ENCODE measurements at places on chromosomes 3 and 15.

DNA sequence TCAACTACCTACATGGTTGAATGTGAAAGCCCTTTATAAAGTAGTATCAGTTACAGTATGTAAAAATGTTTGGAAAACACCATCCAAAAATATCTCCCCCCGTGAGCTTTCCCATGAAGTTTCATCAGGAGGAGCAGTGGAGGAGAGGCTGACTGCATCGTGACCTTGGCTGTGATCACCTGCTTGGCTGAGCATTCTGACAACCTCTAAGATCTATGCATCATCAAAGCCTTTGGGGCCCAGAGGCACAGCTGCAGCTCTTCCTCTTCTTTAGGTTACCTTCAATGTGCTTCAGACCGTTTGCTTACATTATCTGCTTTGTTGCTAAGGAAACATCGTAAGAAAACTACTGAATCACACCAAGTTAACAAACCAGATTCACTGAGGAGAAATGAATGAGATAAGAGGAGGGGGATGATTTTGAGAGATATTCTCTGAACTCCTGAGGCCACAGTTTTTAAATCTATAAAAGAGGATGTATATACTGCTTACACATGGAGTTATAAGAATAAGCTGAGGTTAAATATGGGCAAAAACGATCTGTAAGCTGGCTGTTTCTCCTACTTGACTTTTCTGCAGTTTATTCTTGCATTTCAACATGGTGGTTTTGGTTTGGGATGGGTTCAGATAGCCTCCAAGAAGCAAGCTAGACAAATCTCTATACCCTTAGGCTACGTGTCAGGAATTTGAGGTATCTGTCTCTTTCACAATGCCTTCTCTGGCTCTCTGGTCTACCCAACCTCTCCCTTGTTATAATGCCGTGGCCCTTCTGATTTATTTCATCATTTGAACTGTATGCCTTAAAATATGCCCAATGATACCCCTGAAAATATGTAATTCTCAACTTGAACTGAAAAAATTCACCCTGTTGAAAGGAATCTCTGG lies 4.0 kb downstream of the GCSAM start:
- no peak overlapping the region for H3K4me3 ChIP-seq
- H3K27me3 ChIP-seq: no peaks in the 10 kb centered on the region
- H3K27ac ChIP-seq: no peak overlapping the region
- DNase-seq: peak; percentile 20
- no peaks in the 10 kb centered on the region for H3K36me3 ChIP-seq

- no peak overlapping the region for H3K4me3 ChIP-seq
- no peak overlapping the region for H3K27ac ChIP-seq
- no peaks in the 10 kb centered on the region for H3K4me1 ChIP-seq
- DNase-seq: no peak
Observed at GRCh38 chr3:136939489-136939888, 18.3 kb upstream of the IL20RB start.

GRCh38 chr3:5186089-5186857 lies 1.2 kb upstream of the EDEM1 start:
- no peaks in the 10 kb centered on the region for H3K36me3 ChIP-seq
- H3K27me3 ChIP-seq: no peaks in the 10 kb centered on the region
- H3K4me3 ChIP-seq: peak overlapping the region; percentile 38
- peak overlapping the region; percentile 74 for H3K27ac ChIP-seq
- peaks cover 20% of the 10 kb centered on the region for H3K4me1 ChIP-seq
- peak; percentile 23 for DNase-seq

GRCh38 chr3:155884292-155884691 lies 13.8 kb downstream of the GMPS start:
- no peaks in the 10 kb centered on the region for H3K36me3 ChIP-seq
- H3K27ac ChIP-seq: no peak overlapping the region
- no peak overlapping the region for H3K4me3 ChIP-seq
- H3K4me1 ChIP-seq: no peaks in the 10 kb centered on the region
- H3K27me3 ChIP-seq: no peaks in the 10 kb centered on the region

GRCh38 chr3:71010726-71011455 lies 572.6 kb downstream of the FOXP1 start:
- no peaks in the 10 kb centered on the region for H3K27me3 ChIP-seq
- DNase-seq: no peak
- H3K4me1 ChIP-seq: peaks cover 9% of the 10 kb centered on the region
- no peak overlapping the region for H3K4me3 ChIP-seq
- peak overlapping the region; percentile 15 for H3K27ac ChIP-seq
- peaks cover 3% of the 10 kb centered on the region for H3K36me3 ChIP-seq

DNA sequence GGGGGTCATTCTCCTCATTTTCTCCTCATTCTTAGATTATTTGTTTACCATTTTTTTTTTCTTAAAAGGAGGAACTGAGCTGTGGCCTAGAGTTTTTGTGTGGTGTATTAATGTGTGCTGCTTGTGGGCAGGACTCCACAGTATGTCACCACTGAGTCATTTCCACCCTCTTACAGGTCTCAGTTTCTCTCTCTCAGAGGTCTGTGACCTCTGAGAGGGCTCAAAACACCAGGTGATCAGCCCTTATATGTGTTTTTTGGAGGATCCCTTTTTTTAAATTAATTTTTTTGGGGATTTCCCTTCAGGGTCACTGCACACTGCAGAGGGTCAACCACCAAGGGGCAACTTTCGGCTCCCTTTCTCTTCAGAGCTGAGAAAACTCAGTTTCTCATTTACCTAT lies 166.4 kb downstream of the SUCNR1 start:
- H3K4me1 ChIP-seq: no peaks in the 10 kb centered on the region
- H3K27ac ChIP-seq: no peak overlapping the region
- no peak for DNase-seq
- no peaks in the 10 kb centered on the region for H3K27me3 ChIP-seq

Data from hepatocyte (in vitro differentiated cells).